CD4-positive, alpha-beta T cell treated with Interleukin-10 for 1 hour (primary cell): ENCODE measurements at places on chromosomes 4 and X.

DNA sequence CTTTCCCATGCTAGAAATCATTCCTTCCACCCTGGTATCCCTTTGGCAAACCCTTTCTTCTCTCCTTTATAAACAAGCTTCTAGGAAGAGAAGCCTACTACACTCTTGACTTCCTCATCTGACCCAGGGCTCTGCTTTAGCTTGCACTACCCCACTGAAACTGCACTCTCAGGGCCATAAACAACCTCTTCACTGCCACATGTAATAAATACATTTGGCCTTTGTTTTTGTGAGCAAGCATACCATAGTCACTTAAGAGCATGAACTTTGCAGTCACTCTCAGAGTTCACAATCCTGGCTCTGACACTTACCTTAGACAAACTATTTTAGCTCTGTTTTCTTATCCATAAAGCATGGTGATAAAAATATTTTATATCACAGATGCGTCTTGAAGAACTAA is 50.7 kb upstream of the USP38 start:
- DNase-seq: no peak

- DNase-seq: no peak
These were observed 34.1 kb downstream of the DLG3 start for GRCh38 chrX:70478526-70479245.

GRCh38 chr4:137661693-137662092 is 129.4 kb upstream of the PCDH18 start:
- no peak for DNase-seq

DNA sequence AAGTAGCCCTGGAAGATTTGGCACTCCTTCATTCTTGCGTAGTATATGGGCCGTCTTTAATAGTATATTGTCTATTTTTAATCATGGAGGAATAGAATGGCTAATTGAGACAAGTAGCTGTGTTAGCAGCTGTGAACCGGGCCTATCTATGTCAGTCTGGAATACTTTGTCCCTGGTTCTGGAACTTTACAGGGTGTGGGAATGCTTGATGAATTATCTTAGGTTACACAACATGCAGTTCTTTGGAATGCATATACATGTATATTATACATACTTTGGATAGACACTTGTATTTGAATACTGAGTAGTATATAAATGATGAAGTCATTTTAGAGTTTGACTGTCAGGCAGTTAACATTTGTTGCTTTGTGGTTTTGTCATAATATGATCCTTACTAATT is 37.4 kb downstream of the PDLIM5 start:
- DNase-seq: no peak
